ENCODE measurements at places on chromosomes 6 and 20. TPM values are rescaled to one million over a fixed set of nuclear protein-coding genes. Genes with fewer than 3 reads are reported as not detected.

TSPO2 gene
- not detected for total RNA-seq

CAP2 gene
- total RNA-seq: 2.6 TPM

HUS1B gene
- 1.5 TPM for total RNA-seq

C4B gene
- 1.2 TPM for total RNA-seq

CYP24A1 gene
- not detected for total RNA-seq

ZSCAN16 gene
- total RNA-seq: 13.5 TPM

TOMM34 gene
- total RNA-seq: 22.2 TPM

ZSCAN23 gene
- total RNA-seq: 0.51 TPM

RPP21 gene
- total RNA-seq: 17.5 TPM

PHACTR3 gene
- total RNA-seq: 1.3 TPM

DLL1 gene
- 7.5 TPM for total RNA-seq

POLH gene
- 32.3 TPM for total RNA-seq

TRIM31 gene
- total RNA-seq: not detected

DNMT3B gene
- 2.9 TPM for total RNA-seq

PI3 gene
- total RNA-seq: not detected

CYP21A2 gene
- total RNA-seq: 0.34 TPM

POM121L2 gene
- total RNA-seq: not detected

NR2E1 gene
- total RNA-seq: not detected

GUCA1A gene
- not detected for total RNA-seq

SLC4A11 gene
- total RNA-seq: 14.9 TPM

LGSN gene
- total RNA-seq: not detected

KCTD20 gene
- 127 TPM for total RNA-seq

TREM2 gene
- not detected for total RNA-seq

STMN3 gene
- 1.2 TPM for total RNA-seq

PTPRA gene
- total RNA-seq: 37.1 TPM

HMGCLL1 gene
- not detected for total RNA-seq

HFE gene
- 6.2 TPM for total RNA-seq

VARS1 gene
- 39.7 TPM for total RNA-seq

STX11 gene
- 17.2 TPM for total RNA-seq

OXT gene
- total RNA-seq: not detected

PTGIS gene
- 1.9 TPM for total RNA-seq

MAFB gene
- total RNA-seq: 3.4 TPM

HCRTR2 gene
- total RNA-seq: not detected

EYA2 gene
- total RNA-seq: not detected

EYS gene
- not detected for total RNA-seq

TFAP2D gene
- total RNA-seq: not detected

PEX7 gene
- total RNA-seq: 5.9 TPM

XRN2 gene
- 121 TPM for total RNA-seq

TMEM151B gene
- not detected for total RNA-seq

RBPJL gene
- not detected for total RNA-seq

MAP3K4 gene
- 26.5 TPM for total RNA-seq

SPEF1 gene
- not detected for total RNA-seq

PAX1 gene
- total RNA-seq: not detected

FABP7 gene
- not detected for total RNA-seq

PPP1R14C gene
- not detected for total RNA-seq

HAO1 gene
- total RNA-seq: not detected

LHFPL5 gene
- not detected for total RNA-seq

LIN28B gene
- total RNA-seq: not detected

ULBP1 gene
- total RNA-seq: 0.23 TPM

SLC17A4 gene
- total RNA-seq: not detected

SNAP91 gene
- total RNA-seq: 0.51 TPM

KCNQ5 gene
- not detected for total RNA-seq

PGC gene
- not detected for total RNA-seq

FAM83C gene
- total RNA-seq: not detected

CEP43 gene
- 15.7 TPM for total RNA-seq

ADGRB3 gene
- not detected for total RNA-seq

OOEP gene
- not detected for total RNA-seq

PRIM2 gene
- 16.2 TPM for total RNA-seq

BMP6 gene
- 234 TPM for total RNA-seq
